ENCODE measurements at places on chromosomes 12 and 14.

DNA sequence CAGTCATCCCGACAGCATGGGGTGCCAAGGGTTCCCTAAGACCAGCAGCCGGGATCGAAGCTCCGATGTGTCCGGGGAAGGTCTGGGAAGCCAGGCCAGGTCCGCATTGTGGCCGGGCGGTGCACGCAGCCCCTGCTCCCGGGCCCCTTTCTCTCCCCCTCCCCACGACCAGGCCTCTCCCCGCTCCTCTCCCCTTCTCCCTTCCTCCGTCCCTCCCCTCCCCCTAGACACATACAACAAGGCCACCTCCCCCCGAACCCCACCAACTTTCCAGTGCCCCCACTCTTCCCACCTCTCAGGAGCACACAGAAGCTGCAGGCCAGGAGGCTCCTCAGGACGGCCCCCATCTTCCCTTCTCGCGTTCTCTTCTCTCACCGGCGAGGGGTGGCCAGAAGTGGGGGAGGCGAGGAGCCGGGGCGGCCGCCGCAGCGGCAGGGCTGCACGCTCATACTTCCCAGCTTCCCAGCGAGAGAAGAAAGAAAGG is 413 bp downstream of the LRP6 start:
- DNase-seq, result no peak

GRCh38 chr14:80055667-80056496 is 155.4 kb downstream of the DIO2 start:
- peak; percentile 36 for DNase-seq

- no peak for DNase-seq
Measured at GRCh38 chr12:5063149-5063548, 19.5 kb downstream of the KCNA5 start.

DNA sequence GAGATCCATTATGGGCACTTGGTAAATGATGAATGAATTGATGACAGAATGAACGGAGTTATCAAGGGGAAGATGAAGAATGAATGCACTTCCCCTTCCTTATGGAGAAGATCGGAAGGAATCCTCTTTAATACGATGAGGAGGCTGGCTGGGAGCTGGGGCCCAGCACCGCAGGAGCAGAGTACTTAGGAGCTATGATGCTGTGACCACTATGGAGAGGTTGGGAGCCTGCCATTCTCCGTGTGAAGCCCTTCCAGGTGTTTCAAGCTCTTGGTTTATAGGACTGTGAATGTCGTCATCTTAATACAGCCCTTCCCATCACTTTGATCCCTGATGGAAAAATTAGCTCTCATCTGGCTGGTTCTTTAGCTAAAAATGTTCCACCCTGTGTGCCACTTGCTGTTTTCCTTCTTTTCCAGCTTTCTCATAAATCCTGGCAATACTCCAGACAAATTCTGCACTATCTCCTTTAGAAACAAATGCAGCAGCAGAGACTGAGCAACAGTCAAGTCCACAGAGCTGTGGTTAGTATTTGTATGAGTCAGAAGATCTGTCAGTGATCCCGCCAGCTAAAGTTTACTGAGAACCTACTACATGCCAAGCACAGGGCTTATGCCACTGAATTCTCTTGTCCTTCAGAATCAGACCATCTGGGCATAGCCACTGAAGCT is 263.1 kb upstream of the CRY1 start:
- DNase-seq, result no peak

- peak; percentile 24 for DNase-seq
Measured at GRCh38 chr14:102471921-102472790, 37.4 kb downstream of the ANKRD9 start.

GRCh38 chr12:124075841-124076240 is 102.8 kb downstream of the ZNF664 start:
- no peak for DNase-seq

- DNase-seq, result no peak
Measured at GRCh38 chr12:29155079-29155478, 6.0 kb downstream of the FAR2 start.

DNA sequence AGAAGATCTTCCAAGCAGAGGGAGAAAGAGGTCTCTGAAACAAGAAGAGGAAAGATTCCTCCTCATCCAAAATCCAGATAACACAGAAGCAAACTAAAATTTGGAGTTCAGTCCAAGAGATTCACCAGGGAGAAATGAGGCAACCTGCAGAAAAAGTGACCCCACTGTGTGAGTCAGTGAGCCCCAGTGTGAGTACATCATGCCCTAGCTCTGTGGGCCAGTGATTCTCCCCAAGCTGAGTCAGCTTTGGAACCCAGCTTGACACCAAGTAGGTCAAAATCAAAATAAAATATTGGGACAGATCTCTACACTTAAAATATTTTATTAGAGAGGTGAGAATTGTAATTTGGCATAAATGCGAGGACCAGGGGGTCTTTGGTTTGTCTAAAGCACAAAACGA is 17.2 kb downstream of the CLEC2B start:
- DNase-seq, result no peak

DNA sequence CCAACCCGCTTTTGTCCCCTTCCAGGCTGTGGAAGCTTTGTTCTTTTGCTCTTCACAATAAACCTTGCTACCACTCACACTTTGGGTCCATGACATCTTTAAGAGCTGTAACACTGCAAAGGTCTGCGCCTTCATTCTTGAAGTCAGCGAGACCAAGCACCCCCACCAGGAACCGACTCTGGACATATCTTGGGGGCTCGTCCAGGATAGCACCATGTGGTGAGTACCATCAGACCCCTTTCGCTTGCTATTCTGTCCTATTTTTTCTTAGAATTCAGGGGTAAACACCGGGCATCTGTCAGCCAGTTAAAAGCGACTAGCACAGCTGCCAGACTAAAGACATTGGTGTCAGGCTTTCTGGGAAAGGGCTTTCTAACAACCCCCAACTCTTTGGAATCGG is 137.6 kb upstream of the PPFIA2 start:
- no peak for DNase-seq

DNA sequence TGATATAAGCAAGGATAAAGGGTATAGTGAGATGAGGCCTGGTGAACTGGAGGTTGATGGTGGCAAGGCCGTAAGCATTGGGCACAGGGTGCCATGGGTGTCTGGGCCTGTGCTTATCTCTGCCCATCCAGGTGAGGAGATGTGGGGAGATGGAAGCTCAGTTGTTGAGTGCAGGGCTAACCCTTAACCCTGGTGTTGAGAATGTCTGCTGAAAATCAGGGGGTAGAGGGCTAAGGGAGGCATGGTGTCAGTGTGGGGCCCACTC is 86.1 kb downstream of the SYNE2 start:
- no peak for DNase-seq

- no peak for DNase-seq
Measured at GRCh38 chr12:50932787-50933280, 19.5 kb upstream of the HIGD1C start.

DNA sequence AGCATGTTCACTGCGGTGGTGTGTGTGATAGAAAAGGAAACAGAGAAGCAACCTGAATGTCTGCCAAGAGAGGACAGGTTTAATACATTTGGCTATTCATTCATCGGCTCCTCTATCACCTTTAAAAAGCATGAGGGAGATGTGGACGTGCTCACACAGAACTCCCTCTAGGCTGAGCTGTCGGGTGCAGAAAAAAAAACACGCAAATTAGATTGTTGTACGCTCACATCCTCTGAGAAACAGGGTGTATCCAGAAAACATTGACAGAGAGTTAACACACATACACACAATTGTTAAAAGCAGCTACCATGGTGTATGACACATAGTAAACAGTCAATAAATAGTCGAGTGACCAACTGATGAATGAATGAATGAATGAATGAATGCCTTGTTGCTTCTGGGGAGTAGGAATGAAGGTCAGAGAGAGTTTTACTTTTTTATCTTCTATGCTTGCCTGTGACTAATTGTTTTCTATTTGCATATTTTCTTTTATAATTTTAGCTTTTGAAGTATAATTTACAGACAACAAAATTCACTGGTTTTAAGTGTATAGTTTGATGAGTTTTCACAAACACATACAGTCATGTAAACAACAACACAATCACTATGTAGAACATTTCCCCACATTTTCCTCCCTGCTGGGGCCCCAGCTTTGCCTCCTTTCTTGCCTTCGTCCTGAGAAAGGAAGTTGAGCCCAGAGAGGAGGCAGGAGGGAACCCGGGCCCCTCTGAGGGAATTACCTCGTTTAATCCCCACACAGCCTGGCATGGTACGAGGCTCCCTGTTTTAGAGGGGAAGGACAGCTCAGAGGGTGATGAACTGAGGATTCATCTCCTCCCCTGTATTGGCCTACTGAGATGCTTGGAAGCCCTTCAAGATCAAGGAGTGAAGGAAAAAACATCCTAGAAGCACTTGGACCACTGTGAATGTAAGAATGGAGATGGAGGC is 19.7 kb upstream of the FAM222A start:
- no peak for DNase-seq

- DNase-seq, result no peak
Measured at GRCh38 chr14:37254411-37254947, 56.7 kb downstream of the MIPOL1 start.

DNA sequence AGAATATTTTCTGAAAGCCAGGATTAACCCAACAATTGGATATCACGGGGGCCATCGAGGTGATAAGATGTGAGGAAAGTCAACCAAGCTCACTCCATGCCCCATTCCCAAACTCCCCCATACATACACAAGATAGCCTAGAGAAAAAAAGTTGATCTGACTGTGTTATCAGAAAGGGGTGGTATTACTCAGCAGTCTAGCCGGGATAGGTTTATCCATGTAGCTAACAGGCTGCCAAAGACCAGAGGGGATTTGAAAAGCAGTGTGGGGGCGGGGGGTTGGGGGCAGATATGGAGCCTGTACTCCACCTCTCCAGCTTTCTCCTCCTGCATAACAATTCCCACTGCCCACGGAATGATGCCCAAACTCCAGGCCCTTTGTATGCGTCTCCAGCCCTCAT is 13.2 kb upstream of the MAP1LC3B2 start:
- DNase-seq, result no peak

DNA sequence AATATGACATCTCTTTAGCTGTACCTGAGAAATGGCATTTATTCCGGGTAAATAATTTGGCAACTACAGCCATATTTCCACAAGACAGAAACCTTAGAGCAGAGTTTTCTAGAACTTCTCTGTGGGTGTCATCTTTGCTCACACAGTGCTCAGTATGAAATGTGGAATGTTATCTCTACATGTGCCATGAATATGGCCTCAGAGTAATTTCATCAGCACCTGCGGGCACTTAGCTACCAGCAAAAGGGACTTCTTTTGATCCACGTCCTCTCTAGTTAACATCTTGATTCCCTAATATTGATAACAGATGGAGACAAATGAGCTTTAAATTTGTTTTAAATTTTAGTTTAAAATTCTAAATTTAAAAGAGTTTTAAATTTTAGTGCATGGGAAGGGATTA is 2.9 kb upstream of the ATG14 start:
- no peak for DNase-seq

GRCh38 chr14:55123852-55124639 is 5.0 kb upstream of the LGALS3 start:
- DNase-seq, result no peak

DNA sequence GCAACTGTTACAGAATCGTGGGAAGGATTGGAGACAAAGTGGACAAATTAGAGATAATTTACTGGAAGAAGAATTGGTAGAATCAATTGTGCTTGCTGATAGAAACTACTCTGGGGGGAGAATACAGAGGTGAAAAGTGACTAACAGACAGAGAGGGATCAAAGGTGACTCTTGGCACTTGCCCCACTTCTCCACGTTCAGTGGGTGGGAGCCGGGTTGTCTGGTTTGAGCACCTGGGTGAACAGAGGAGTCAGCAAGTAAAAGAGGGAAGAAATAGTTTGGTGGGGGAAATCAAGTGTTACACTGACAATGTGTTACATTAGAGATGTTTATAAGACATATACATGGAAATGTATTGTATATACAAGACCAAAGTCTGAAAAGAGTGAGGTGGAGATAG is 69.1 kb downstream of the PPP2R5E start:
- no peak for DNase-seq

GRCh38 chr12:5969974-5970690 is 25.1 kb upstream of the ANO2 start:
- DNase-seq, result no peak

DNA sequence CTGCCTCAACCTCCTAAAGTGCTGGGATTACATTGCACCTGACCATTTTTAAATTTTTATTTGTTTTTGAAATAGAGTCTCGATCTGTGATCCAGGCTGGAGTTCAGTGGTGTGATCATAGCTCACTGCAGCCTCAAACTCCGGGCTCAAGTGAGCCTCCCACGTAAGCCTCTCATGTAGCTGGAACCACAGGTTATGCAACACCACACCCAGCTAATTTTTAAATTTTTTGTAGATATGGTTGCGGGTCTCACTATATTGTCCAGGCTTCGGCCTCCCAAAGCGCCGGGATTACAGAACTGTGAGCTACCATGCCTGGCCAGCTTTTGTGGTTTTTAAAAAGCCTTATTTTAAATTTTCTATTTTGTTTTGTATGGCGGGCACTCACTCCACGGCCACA is 2.2 kb upstream of the DRAM1 start:
- DNase-seq, result no peak

DNA sequence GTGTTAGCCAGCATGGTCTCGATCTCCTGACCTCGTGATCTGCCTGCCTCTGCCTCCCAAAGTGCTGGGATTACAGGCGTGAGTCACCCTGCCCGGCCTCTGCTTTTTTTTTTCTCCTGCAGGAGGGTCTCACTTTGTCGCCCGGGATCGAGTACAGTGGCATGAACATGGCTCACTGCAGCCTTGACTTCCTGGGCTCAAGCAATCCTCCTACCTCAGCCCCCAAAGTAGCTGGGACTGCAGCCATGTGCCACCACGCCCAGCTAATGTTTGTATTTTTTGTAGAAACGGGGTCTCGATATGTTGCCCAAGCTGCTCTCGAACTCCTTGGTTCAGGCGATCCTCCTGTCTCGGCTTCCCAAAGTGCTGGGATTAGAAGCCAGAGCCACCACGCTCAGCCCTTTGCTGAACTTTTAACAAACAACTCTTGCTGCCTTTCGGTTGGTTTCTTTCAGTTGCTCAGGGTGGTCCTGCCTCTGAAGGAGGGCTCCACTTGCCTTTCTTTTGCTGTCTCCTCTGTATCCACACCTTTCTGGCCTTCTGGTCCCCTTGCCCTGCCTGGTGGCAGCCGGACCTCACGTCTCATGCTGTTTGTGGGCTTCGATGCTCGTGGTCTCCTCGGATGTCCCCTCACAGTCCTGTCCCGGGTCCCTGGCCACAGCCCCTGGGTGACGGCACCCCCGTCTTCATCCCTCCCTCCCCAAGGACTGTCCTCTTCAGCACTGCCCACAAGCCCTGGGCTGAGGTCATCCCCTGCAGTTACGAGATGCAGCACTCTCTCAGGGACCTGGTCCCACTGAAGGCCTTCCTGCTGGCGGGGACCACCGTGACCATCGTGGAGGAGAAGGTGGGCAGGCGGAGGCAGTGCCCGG is 3.8 kb upstream of the B3GNT4 start:
- no peak for DNase-seq

GRCh38 chr14:26863736-26864135 is 265.9 kb upstream of the NOVA1 start:
- DNase-seq, result no peak

GRCh38 chr14:68978172-68978911 is 760 bp downstream of the ACTN1 start:
- DNase-seq, result peak; percentile 71
